SK-MEL-5 (cell line): ENCODE measurements at places on chromosomes 5 and 9. TPM values are rescaled to one million over a fixed set of nuclear protein-coding genes. Genes with fewer than 3 reads are reported as not detected.

Gene PALM2AKAP2
- 0.58 and 0.75 TPM in 2 replicates for total RNA-seq

Gene FOXD4
- 0.08 and 0.26 TPM in 2 replicates for total RNA-seq

Gene PCDHGA9
- 0.03 and 0.45 TPM in 2 replicates for total RNA-seq

Gene FAM78A
- 2.0 and 2.1 TPM in 2 replicates for total RNA-seq

Gene PHF24
- 0.71 and 1.3 TPM in 2 replicates for total RNA-seq

Gene LHFPL2
- 57.2 and 58.0 TPM in 2 replicates for total RNA-seq

Gene CMYA5
- 0.05 and 0.11 TPM in 2 replicates for total RNA-seq

Gene SMIM33
- not detected in 2 replicates for total RNA-seq

Gene IL33
- total RNA-seq, result 0.05 TPM in 1 of 2 replicates, not detected in the other

Gene NMUR2
- total RNA-seq, result not detected in 2 replicates

Gene ZNF658
- total RNA-seq, result 7.4 and 8.0 TPM in 2 replicates

Gene NDUFS6
- 88.1 and 93.4 TPM in 2 replicates for total RNA-seq

Gene DPYSL3
- total RNA-seq, result 13.0 and 16.5 TPM in 2 replicates

Gene FAM221B
- total RNA-seq, result not detected in 2 replicates

Gene UBE2D2
- 57.4 and 70.7 TPM in 2 replicates for total RNA-seq

Gene AIF1L
- total RNA-seq, result 32.6 and 32.7 TPM in 2 replicates

Gene ADRB2
- total RNA-seq, result 0.21 and 0.48 TPM in 2 replicates

Gene SLC36A3
- not detected in 2 replicates for total RNA-seq
